Suprapubic skin (tissue), 4 donors: ENCODE measurements at places on chromosomes 16 and 17.

DNA sequence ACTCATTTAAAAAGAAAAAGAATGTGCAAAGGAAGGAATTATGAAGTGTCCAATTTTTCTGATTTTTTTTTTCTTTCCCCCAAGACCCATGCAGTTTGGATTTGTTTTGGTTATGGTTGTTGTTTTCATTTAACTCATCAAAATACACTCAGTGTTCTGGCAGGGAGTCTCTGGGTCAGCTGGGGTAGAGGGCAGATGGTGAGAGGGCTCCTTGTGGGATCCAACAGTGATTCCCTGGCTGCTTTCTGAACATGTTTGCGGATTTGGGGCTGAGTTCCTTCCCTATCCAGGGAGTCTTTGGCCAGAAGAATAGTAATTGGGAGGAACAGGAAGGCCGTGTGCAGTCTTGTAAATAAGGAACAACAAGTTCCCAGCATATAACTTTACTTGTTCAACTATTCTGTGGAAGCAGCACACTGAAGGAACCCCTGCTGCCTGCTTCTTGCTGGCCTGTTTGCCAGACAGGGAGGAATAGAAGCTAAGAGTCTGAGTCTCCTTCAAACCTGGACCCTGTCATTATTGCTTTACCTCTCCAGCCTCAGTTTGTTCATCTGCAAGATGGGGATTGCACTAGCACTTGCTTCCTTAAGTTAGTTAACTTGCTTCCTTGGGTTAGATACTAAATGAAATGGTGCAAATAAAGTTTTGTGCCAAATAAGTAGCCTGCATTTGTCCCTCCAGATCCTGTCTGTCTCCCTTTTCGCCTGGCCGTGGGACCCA is 32.1 kb downstream of the C17orf67 start:
- DNase-seq = no peak

- no peak for DNase-seq
These were observed 170.2 kb downstream of the RAB11FIP4 start for GRCh38 chr17:31561469-31562375.

DNA sequence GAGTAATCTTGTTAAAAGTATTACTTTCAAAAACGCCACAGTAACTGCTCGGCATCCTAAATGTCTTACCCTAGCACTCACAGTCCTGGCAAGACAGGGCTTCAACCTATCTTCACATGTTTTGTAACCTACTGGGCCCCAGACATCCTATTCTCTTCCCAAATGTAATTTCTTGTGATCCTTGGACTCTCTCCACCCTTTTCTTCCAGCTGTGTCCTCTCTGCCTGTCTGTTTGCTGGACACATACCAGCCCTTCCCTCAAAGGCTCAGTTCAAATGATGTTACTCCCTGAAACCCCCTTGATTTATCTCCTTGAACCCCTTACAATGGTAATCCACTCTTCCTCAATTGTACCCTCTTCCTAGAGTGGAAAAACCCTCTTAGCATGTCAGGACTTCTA is 60.1 kb upstream of the CNEP1R1 start:
- no peak for DNase-seq

DNA sequence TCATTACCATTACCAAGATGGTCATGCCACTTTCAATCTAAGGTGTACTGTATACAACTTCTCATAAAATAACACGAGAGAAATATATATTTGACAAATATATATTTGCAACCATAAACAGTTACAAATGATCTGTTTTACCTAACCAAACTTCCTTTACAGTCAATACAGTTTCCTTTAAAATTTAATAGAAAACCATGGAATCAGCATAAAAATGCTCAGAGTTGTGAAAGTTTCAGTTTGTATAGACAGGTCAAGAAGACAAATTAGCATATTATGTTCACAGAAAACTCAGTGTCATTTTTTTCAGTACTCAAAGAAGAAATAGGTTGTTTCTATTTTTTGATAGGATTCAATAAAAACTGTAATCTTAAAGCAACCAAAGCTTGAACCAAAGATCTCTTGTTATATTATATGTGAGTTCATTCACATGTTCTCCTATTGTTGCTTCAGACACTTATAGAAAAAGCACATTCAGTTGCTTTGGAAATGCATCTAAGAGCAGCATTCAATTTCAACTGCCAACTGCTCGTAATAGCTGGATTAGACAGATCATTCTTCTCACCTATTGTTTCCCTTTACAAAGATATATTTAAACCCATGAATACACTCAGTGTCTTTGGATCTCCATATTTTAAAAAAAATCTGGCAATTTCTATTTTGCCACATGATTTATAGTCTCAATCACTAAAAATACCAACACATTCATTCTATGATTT is 15.1 kb downstream of the SSH2 start:
- DNase-seq = no peak

DNA sequence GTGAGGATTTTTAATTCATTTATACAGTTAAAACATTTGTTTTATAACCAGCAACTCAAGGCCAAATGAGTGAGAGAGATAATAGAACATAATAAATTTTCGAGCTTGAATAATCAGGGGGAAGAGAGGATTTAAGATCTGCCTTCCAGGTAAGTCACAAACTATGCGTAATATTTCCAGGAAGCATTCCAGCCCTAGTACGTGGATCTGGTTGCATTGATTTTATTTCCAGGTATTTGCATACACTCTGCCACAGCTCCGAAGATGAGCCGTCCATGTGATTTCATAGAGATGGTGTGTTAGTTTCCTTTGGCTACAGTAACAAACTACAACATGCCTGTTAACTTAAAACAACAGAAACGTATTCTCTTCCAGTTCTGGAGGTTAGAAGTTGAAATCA is 3.5 kb downstream of the DYNLRB2 start:
- DNase-seq = no peak

GRCh38 chr17:12507026-12507595 is 158.6 kb upstream of the MYOCD start:
- no peak for DNase-seq

DNA sequence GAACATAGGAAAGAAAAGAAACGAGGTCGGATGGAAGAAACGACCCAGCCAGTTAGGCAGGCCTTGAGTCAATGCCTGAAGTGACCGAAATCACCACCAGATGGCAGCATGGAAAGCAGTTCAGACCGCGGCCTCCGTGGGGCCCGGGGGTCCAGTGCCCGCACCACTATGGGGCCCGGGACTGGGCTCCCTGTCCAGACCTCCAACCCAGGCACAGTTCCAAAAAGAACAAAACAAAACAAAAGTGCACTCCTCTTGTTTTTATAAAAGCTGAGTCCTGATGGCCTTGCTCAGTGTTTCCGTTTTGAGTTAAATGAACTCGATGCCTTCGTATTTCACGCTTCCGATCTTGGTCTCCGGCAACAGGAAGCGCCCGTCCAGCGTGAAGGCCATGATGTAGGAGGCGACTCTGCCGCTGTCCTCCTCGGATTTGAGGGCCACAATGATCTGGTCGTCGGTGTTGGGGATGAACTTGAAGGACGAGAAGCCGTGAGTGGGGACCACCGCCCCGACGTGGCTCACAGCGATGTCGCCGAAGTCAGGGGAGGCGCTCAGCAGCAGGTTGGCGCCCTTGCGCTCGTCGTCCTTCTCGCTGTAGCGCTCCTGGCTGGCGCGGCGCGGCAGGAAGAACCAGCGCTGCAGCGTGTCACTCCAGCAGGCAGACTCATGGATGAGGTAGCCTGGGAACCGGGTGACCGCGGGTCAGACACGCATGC is 13.7 kb upstream of the LGALS3BP start:
- peak; percentile 76 for DNase-seq

GRCh38 chr17:4973256-4974114 is 5.9 kb upstream of the SPAG7 start:
- DNase-seq = no peak

- DNase-seq = no peak
These were observed 82.9 kb downstream of the KSR1 start for GRCh38 chr17:27539152-27539551.

- DNase-seq = no peak
These were observed 110.7 kb upstream of the FAM20A start for GRCh38 chr17:68711858-68712257.

DNA sequence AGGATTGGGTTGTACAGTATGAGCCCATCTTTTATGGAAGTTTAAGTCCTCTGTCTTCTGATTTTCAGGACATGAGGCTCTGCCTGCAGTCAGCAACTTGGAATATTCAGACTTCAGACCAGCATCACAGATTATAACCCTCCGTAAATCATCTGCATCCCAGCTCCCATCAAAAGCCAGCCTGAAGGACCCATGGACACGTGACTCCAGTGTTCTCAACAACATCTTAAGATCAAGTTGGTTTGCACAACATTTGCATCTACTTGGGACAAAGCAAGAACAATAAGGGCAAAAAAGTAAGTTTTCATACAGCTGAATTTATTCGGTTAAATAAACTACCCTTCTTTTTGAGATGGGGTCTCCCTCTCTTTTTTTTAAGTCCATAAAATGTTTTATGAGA is 12.7 kb downstream of the TMC5 start:
- DNase-seq = no peak

DNA sequence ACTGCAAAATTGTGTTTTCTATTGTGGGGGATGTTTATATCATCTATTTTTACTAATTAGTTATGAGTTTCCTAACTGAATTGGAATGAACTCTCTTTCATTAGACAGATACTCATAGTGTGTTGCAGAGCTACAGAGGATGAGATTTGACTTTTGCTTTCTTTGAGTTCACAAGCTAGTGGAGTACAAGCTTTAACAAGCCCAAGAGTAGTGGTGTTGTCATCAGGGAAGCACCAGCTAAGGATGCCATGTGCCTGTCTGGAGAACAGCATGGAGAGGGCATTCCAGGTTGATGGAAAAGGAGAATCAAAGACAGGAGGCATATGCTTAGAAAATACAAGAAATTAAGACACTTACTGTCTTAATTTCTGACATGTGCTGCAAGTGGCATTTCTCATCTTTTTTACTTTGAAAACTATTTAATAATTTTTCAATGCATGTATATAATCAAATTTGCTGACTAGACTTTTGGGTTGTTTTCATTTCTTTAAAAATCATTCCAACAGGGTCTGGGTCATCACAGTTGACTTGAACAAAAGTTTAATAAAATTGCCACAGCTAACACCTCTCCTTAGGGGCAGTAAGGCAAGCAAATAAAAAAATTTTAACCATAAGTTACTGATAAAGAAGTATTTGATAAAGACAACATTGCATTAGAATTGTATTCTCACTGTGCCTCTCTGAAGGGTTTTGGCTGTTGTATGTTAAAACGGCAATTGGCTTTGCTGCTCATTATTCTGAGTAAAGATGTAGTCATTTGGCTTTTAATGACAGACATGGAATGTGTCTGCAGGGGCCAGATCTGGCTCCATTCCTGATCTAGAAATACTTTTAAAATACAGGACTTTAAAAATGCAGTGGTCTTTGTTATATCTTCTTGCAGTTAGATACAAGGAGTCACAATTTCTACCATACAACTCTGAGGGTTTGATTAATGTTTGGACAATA is 323.7 kb upstream of the CDH11 start:
- DNase-seq = no peak

DNA sequence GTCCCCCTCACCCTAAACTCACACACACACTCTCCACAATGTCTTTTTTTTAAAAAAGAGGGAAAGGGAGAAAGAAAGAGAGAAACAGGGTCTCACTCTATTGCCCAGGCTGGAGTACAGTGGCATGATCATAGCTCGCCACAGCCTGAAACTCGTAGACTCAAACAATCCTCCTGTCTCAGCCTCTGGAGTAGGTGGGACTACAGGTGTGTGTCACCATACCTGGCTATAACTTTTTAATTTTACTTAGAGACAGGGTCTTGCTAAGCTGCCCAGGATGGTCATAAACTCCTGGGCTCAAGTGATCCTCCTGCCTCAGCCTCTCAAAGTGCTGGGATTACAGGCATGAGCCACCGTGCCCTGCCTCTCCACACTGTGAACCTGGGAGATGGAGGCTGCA is 24.9 kb downstream of the LITAF start:
- no peak for DNase-seq

GRCh38 chr17:48241131-48241591 is 133.6 kb downstream of the SNX11 start:
- DNase-seq = no peak

- no peak for DNase-seq
These were observed 242.6 kb upstream of the CIBAR2 start for GRCh38 chr16:85354686-85355514.

- no peak for DNase-seq
These were observed 199.1 kb downstream of the FOXL1 start for GRCh38 chr16:86777381-86777946.

DNA sequence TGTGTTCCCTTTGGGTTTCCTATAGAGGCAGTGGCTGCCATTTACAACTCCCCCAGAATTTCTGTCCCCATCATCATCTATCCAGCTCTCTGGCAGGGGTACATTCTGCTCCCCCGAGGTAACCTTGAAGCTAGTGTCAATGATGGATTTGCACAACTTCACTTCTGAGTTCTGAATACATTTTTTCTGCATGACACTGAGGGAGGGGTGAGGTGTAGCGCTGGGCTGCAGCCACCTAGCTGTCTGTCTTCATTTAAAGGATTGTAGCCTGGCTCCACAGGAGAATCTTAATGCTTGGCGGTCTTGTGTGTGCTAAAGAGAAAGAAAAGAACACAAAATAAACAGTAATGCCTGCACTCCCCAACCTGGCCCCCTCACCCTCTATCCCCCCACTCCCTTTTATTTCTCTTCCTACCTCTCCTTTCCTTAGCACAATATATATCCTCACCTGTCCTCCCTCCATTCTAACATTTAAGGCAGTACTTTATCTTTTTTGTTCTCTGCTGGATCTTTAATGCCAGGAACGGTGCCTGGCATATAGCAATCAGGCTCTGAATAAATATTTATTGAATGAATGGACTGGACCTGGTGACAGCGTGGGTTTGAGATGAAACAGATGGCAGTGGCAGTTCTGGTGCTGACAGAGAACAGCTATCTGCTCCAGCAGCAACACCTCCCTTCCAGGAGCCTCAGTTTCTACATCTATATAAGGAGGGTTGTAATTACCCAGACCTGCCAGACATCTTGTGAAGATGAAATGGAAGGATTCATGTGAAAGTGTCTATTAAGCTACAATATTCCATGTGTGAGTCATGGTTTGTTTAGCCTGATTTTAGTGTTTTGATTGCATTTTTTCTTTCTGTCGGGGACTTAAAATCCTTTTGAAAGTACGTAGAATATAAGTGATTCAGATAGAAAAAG is 163.5 kb upstream of the CDH11 start:
- no peak for DNase-seq

- DNase-seq = no peak
These were observed 4.2 kb downstream of the MFAP4 start for GRCh38 chr17:19382531-19383444.

- no peak for DNase-seq
These were observed 10.3 kb downstream of the NATD1 start for GRCh38 chr17:21242780-21243515.
